ENCODE measurements at places on chromosomes 12 and 14. TPM values are rescaled to one million over a fixed set of nuclear protein-coding genes. Genes with fewer than 3 reads are reported as not detected.

DNA sequence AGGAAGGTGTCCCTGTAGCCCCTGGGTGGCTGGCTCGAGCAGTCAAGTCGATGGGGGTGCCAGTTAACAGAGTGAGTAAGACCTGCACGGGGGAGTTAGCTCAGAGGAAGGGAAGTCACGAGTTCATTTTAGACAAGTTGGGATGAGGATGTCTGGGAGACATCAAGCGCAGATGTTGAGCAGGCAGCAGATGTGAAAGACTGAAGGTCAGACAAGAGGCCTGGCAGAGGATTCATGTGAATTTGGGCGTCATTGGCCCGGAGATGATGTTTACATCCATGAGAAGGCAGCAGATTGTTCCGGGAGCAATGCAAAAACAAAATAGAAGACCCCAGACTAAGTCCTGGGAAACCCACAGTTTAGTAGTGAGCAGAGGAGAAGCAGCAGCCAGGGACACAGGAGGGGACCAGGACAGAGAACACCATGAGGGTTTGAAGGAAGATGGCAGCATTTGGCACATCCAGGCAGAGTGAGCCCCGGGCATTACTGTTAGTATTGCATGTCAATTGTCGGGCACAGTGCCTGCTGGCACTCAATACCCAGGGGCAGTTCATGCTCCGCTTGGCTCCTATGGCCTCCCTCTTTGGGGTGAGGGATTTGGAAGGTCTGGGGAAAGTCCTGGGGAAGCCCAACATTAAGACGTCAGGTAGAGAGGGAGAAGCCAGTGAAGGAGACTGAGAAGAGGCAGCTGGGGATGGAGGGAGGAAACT is 15.1 kb downstream of the LTBP2 start:
- DNase-seq = peak; percentile 52

DNA sequence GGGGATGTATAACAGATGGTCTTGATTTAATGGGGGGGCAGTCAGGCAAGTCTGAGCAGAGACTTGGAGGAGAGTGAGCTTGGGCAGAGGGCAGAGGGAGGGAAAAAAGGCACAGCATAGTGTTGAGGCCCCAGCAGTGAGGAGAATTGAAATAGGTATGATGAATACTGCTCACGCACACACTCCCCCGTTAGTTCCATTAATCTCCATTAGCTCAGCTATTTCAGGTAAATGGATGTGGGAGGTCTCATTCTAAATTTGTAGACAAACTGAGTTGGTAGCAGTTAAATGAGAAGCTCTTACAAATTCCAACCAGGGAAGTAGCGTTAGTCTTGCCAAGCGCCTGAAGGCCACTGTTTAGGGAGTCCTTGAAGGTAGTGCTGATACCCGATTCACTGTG is 66.7 kb upstream of the STON2 start:
- no peak for DNase-seq

DNA sequence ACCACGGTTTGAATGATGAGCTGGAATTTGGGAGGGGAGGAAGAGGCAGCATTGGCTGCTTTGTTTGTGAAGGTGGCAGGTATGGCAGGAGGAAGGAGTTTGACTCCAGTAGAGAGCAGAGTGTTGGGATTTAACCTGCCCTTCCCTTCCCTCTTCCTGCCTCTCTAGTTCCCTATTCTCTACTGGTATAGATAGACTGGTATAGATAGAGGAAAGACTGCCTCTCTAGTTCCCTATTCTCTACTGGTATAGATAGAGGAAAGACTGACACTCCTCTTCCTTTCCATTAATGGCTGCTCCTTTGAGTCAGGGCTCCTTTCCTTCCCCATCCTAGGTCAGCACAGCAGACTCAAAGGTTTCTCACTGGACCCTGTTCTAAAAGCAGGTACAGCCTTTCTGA is 8.4 kb upstream of the SYCP3 start:
- no peak for DNase-seq

DNA sequence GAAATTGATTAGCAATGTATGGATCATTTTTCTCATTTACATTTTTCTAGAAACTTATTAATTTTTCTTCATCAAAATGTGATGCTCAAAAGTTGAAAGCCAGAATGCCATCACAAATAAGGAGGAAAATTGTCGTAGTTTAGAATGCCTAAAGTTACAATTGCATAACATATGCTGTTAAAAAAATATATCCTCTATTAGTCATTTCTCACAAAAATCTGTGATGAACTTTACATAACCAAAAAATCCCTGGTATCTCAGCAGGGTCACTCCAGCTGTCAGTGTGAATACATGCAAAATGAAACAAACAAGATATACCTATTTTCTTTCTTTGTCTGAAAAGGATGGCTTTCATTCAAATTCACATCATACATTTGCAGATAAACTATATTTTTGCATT is 358.9 kb downstream of the PAWR start:
- DNase-seq = no peak

DNA sequence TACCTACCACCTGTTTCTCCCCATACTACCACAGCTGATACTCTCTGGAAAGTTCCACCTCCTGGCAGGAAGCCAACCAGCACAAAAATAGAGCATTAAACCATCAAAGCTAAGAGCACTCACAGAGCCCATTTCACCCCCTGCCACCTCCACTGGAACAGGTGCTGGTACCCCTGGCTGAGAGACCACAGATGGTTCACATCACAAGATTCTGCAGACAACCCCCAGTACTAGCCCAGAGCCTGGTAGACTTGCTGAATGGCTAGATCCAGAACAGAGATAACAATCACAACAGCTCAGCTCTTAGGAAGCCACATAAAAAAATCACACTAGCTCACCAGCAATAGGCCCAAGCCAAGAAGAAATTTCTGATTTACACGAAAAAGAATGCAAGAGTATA is 855.2 kb downstream of the FSCB start:
- no peak for DNase-seq

DNA sequence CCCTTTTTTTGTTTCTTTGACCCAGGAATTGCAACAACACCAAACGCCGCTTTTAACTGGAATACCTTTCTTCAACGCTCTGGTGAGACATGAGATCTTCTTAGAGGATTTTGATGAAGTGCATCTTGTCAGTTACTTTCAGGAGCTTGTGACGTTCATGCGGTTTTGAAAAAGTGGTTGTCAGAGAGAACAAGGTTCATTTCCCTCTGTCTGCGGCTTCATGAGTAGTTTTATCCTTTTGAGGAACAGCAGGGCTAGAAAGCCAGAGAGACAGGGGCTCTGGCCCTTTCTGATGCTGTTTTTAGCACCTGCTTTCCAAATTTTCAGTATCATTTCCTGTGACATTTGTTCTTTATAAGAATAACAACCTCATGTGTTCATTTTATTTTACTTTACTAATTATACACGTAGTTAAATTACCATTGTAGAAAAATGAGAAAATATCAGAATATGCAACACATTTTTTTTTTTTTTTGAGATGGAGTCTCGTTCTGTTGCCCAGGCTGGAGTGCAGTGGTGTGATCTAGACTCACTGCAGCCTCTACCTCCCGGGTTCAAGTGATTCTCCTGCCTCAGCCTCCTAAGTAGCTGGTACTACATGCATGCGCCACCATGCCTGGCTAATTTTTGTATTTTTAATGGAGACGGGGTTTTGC is 61.8 kb downstream of the GLT1D1 start:
- no peak for DNase-seq

GRCh38 chr12:47744005-47744651 is 14.6 kb downstream of the RAPGEF3 start:
- DNase-seq = no peak

The RFX4 gene
- not detected for polyA plus RNA-seq

GRCh38 chr12:46550266-46550879 is 177.8 kb upstream of the SLC38A2 start:
- no peak for DNase-seq

DNA sequence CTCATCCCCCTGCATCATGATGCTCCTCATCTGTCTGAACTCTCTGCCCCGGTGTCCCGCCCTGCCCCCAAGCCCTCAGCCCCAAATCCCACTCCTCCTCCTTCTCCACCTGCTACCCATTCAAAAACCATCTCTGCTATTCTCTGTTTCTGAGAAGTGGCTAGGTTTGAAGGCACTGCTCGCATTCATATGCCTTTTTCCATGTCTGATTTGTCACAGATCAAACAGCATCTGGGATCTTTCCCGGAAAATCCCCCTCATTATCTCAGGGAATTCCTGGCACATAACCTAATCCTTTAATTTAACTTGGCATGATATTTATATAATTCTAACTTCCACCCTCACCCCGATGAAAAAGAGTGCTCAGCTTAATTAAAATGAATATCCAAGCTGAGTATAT is 3.3 kb upstream of the ADAM20 start:
- DNase-seq = no peak

The TDRD9 gene
- polyA plus RNA-seq = 1.6 TPM

- DNase-seq = no peak
Measured at GRCh38 chr12:46374310-46374709, 1.7 kb upstream of the SLC38A2 start.
